Stimulated activated CD8-positive, alpha-beta memory T cell treated with anti-CD3 and anti-CD28 coated beads, Interleukin-4, amount 100 ng/mL, for 48 hours (primary cell): ENCODE measurements at places on chromosomes 3 and 15.

DNA sequence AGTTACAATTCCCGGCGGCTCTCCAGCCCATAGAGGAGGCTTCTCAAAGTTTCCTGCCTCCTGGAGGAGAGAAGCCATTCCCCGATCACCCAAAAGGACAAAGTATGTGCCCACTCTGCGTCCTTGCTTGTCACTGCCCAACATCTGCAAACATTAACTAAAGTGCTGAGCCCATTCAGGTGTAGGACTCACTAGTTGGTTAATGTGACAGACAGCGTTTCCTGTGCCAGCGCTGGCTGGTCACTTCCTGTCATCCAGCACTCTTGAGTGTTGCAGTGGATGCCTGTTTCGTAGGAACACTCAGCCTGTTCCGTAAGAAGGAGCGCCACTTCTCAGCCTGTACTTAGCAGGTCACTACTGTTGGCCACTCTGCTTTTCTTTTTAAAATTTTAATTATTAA is 100.3 kb downstream of the APBA2 start:
- DNase-seq, result no peak

- no peak for DNase-seq
Measured at GRCh38 chr3:90180096-90180495, 1072.7 kb downstream of the EPHA3 start.

GRCh38 chr15:78673917-78674444 is 33.0 kb upstream of the CHRNB4 start:
- no peak for DNase-seq

GRCh38 chr3:113272385-113272779 is 61.0 kb downstream of the BOC start:
- no peak for DNase-seq

GRCh38 chr3:37737134-37737533 is 124.5 kb upstream of the CTDSPL start:
- no peak for DNase-seq

DNA sequence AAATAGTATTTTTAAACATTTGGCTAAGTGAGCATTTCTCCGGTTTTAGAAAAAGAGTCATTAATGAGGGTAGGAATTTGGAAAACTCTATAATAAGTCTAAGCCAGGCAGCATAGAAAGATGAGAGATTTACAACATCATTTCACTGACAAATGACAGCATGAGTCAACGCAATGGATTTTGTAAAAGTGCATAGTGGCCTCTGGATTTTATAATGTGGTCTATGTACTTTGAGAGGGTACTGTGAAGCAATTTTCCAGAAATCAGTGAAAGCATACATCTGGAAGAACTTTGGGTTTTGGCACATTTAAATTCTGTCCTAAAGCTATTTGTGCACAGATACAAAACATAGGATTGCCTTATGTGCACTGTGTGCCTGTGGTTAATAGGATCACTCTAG is 130.8 kb upstream of the CCNL1 start:
- no peak for DNase-seq

DNA sequence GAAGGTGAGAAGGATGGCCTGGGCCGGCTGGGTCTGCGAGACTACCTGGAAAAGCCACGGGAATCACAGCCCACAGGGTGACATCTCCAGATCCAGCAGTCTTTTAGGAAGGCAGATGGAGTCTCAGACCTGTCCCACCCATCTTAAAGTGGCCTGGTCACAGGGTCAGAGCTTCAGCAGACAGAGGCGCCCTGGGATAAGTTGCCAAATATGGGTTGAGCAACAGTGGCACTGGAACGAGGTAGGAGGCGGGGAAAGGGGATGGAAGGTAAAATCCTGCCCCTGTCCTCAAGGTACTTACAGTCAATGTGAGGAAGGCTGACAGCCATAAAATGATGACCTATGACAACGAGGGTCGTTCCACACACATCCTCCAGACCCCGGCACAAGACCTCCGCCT is 80.7 kb downstream of the LIPC start:
- no peak for DNase-seq

- DNase-seq, result no peak
Measured at GRCh38 chr3:72102112-72102616, 317.2 kb upstream of the PROK2 start.

DNA sequence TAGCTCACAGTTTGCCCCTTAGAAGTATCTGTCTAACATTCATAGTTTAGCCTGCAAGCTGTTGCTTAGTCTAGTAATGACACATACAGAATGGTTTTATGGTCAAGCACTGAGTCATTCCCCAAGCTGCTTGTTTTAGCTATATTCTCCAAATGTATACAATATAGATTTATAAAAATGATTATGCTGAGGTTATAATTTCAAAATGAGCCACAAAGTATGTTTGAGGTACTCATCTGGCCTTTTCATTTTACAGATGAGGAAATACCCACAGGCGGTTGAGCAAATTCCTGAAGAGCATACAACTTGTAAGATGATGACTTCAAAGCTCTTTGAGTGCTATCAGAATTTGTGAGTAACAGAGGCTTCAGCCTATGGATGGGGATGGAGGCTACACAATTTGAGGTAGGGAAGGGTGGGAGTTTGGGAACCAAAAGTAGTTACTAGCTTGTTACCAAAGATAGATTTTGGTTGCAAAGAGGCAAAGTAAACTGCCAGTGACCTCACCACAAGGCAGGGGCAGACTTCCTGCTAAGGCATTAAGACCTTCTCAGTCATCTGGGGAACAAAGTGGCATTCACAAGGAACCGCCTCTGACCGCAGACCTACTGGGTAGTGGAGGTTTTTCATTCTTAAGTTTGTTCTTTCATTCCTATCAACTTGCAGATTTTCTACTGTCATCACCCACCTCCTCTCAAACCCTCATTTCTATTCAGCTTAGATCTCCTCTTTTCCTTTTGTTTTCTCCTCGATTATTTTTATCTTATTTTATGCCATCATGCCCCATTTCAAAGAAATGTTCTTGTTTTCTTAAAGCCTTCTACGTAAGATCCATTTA is 257.2 kb upstream of the NECTIN3 start:
- DNase-seq, result peak; percentile 70

GRCh38 chr15:39404767-39405181 is 176.1 kb upstream of the THBS1 start:
- no peak for DNase-seq

- no peak for DNase-seq
Measured at GRCh38 chr3:37115446-37115845, 58.9 kb downstream of the LRRFIP2 start.

- DNase-seq, result peak; percentile 43
Measured at GRCh38 chr3:126245811-126246727, 65.7 kb upstream of the ALDH1L1 start.

GRCh38 chr15:85453144-85453872 is 72.9 kb downstream of the AKAP13 start:
- no peak for DNase-seq

DNA sequence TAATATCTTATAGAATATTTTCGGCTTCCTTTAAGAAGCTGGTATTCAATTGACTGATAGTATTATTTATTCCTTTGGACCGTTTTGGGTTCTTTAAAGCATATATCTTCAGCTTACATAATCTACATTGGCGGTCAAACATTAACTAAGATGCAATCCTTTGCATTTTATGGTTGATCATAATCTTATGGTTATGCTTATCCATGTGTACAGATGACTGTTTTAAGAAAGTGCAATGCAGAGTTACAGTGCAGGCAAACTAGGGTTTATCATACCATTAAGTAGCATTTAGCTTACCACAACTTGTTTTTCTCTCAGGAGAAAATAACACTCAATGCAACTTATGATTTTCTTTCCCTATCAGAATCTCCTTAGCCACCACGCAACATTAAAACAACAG is 41.4 kb upstream of the POU1F1 start:
- DNase-seq, result no peak

DNA sequence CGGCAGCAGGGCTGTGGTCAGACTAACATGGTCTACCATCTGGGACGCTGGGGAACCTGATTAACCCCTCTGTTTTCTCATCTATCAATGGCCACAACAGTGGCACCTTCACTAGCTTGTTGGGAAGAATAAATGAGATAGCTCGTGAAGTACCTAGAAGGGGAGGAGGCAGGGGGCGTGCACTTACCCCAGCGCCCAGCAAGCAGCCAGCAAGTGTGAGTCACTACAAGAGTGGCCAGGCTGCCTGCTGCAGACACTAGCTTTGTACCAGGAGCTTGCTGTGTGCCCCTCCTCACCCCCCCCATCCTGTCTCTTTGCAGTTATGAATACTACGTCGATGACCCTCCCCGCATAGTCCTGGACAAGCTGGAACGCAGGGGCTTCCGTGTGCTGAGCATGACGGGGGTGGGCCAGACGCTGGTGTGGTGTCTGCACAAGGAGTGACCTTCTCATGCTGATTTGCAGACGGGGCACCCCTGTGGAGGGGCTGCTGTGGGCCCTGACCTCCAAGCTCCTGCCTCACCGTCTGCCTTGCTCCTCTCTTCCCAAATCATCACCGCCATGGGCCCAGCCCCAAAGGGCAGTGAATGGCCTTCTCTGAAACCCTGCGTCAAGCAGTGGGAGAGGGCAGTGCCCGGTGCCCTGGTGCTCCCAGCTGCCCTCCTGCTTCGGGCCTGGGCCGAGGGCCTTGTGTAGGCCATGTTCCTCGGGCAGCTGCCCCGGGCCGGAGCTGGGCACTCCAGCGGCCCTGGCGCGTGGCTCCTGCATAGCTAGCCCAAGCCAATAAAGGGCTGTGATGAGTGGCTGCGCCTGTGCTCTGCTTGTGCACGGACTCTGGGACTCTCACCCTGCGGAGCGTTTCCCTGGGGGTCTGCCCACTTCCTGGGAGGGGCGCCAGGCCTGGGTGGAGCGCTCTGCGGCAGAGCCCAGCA is 2.6 kb upstream of the C15orf62 start:
- DNase-seq, result no peak

DNA sequence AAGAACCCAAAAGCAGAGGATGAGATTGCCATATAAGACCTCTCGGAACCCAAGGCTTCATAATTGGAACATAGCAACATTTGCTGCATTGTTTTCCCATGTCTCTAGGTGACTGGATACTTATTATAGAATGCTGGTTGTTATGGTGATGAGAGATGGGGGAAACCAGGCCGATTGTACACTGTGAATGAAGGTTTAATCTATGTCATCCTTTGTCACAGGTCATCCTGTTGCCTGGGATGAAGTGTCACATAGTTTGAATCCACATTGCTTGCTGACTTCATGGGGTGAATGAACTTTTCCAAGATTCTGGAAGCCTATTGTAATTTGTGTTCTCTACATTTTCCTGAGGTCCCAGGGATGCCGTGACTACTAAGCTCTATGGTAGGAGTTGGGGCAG is 41.8 kb downstream of the CLEC3B start:
- DNase-seq, result no peak

- DNase-seq, result no peak
Measured at GRCh38 chr15:81105545-81105944, 28.5 kb upstream of the CFAP161 start.

GRCh38 chr3:52880474-52880873 is 16.9 kb downstream of the STIMATE start:
- DNase-seq, result no peak

- DNase-seq, result no peak
Measured at GRCh38 chr15:69593981-69594966, 141.7 kb downstream of the RPLP1 start.

DNA sequence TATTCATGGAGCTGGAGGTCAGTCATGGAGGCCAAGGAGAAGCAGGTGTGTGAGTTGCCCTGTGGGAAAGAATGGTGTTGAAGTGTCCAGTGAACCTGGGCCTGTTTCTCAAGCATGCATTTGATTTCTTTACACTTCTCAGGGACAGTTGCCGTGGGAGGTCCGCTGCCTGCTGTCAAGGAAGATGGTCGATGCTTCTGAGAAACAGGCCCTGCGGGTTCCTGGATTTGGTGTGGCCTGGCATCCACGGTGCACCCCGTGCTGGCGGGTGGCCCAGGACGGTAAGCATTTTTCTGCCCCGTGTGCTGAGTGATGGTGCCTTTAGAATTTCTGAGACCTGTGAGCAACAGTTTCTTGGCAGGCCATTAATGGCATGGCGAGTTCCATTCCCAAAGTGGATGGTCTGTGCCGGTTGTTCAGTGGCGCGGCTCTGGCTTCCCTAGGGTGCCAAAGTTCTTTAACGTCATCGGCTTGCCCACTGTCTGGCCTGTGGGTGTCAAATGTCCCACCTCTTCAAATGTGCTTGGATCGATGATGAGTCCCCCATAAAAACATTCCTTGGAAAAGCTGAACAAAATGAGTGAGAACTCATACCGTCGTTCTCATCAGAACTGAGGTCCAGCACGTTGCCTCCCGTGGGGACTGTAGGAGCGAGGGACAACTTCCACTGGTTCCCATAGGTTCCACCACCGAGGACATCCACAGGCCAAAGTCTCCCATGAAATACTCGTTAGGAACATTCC is 107.2 kb downstream of the SNRPN start:
- DNase-seq, result no peak

DNA sequence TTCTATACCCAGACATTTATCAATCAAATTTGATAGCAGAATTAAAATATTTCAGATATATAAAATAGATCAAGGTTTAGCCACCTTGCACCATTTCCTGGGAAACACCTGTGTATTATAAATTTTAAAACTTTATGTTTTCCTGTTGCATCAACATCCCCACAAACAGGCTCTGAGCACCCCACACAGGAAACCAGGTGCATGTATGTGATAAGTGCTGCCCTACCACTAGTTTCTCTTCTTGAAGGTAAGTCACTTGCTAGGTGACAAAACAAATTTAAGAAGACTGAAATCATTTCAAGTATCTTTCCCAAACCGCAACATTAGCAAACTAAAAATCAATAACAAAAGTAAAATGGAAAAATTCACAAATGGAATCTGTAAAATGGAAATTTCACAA is 496.1 kb upstream of the CCDC54 start:
- DNase-seq, result no peak

DNA sequence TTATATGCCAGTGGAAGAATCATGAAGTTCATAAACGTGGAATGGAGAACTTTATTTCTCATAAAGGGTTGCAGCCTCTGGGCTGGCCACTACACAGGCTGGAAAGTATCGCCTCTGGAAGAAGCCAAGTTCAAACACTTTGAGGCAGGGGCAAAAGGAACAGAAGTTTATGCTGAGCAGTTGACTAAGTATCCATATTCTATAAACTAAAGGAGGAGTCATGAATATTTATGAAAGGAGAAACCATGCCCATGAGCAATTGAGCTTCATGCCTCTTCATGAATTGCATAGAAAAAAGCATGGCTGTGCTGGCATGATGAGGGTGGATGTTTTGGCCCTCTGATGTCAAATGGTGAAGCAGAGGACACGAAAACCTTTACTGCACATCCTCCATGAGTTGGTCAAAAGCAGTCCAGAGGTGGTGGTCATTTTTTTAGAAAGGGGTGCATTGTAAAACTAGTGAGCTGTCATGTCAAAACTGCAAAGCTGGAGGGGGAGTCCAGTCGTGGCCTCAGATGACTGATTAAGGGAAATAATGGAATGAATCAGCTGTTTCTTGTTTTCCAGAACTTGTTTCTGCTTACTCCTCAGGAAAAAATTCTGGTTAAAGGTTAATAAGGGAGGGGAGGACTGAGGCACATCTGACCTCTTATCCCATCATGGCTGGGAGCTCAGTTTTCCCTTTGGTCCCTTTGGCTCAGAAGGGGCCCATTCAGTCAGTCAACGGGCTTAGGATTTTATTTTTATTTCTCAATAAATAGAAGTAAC is 276.7 kb downstream of the CHL1 start:
- no peak for DNase-seq
